ENCODE measurements at places on chromosomes 7 and 10.

DNA sequence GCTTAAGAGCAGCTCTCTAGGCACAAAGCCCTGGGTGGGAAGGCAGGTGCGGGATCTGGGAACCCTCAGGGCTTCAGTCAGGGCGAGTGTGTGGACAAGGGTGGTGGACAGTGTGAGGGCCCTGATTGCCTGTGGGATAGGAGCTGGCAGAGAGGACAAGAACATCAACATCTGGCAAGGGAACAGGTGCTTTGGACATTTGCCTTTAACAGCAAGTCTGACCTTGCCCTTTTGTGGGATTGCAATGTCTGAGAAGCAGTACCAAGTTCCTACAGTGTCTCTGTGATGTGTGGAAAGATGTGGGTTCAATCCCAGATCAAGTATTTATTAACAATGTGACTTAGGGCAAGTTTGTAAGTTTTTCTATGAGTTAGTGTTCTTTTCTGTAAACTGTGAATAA lies 46.7 kb downstream of the TFAM start:
- no peak for DNase-seq

- no peak for DNase-seq
These were observed 168.8 kb downstream of the CNTNAP2 start for GRCh38 chr7:146285418-146285817.

- DNase-seq: no peak
These were observed 455.0 kb downstream of the GFRA1 start for GRCh38 chr10:115818012-115818411.

DNA sequence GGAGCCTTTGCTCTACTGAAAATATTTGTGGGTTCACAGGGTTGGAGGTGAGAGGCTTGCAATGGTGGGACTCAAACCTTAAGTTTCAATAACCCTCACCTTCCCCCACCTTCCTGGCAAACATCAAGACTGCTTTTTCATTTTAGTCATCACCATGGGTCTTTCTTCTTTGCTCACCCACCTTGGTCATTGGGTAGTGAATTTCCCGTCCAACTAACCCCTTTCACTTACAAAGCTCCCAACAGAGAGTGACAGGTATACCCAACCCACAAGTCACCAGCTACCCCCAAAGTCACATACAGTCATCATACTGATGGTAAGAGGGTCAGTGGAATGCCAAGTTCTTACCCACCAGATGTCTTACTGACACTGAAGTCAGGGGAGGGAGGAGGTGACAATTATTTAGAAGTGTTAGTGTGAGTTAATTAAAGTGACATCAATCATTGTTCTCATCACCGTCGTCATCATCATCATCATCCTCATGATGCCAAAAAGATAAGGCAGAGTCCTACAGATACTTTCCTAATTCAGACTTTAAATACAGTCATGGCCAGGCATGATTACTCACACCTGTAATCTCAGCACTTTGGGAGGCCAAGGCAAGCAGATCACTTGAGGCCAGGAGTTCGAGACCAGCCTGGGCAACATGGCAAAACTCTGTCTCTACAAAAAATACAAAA lies 49.0 kb downstream of the PIK3AP1 start:
- DNase-seq: no peak

DNA sequence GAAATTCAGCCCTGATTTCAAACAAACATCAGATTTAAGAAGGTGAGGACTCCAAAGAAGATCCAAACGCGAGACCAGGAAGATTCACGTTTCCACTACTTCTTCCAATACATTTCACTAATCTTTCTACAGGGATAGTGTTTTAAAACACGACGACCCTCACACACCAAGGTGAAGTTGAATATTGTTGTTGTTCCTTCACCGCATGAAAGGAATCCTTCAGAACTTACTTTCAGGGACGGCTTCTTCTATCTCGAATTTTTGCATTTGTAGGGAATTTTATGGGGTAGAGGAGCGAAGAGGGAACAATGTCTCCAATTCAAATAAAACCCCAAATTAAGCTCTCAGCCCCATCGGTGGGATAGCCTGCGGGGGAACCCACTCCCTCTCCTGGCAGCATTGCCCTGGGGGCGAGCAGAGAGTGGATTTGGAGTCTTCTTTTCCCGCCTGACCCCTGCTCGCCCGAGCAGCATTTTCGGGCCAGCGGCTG lies 1.5 kb upstream of the GATA3 start:
- DNase-seq: no peak

DNA sequence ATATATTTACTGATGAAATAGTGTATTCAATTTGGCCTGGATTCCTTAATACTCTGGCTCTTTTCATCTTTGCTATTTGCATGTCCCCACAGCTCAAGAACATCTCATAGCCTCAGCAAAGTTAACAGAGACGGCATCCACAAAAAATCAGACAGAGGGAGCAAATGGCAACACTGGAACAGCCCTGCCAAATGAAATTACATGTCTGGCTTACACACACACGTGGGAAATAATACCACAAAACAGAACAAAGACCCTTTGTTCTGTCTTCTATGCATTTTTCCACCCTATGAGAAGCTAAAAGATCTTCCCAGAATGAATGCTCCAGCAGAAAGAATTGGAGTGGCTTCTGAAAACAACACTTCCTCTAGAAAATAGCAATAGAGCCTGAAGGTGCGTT lies 139.5 kb downstream of the ALOX5 start:
- DNase-seq: no peak

GRCh38 chr7:36071605-36072004 lies 81.4 kb upstream of the EEPD1 start:
- DNase-seq: no peak

GRCh38 chr7:128271471-128271941 lies 30.4 kb downstream of the LEP start:
- no peak for DNase-seq
